ENCODE measurements at places on chromosomes 13 and 19. TPM values are rescaled to one million over a fixed set of nuclear protein-coding genes. Genes with fewer than 3 reads are reported as not detected.

DNA sequence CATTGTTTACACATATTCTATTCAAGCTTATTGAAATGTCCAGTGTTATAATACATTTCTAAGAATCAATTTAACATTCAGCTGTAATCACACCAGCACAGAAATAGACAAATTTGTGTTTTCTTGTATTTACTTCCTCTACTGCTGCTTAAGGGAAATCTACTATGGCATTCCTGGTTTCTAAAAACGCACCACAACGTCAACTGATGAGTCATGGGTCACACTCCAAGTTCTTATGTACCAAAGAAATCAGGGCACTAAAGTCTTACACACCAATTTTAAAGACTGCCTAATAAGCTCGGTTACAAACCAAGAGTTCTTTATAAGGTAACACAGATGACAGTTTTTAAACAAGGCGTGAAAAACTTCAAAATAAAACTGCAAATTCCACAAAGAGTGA lies 13.2 kb downstream of the LNX2 start:
- H3K27me3 ChIP-seq, result no peaks in the 10 kb centered on the region
- H3K27ac ChIP-seq, result no peak overlapping the region
- no peaks in the 10 kb centered on the region for H3K36me3 ChIP-seq
- H3K4me1 ChIP-seq, result peaks cover 35% of the 10 kb centered on the region
- no peak for DNase-seq
- no peak overlapping the region for H3K4me3 ChIP-seq

DNA sequence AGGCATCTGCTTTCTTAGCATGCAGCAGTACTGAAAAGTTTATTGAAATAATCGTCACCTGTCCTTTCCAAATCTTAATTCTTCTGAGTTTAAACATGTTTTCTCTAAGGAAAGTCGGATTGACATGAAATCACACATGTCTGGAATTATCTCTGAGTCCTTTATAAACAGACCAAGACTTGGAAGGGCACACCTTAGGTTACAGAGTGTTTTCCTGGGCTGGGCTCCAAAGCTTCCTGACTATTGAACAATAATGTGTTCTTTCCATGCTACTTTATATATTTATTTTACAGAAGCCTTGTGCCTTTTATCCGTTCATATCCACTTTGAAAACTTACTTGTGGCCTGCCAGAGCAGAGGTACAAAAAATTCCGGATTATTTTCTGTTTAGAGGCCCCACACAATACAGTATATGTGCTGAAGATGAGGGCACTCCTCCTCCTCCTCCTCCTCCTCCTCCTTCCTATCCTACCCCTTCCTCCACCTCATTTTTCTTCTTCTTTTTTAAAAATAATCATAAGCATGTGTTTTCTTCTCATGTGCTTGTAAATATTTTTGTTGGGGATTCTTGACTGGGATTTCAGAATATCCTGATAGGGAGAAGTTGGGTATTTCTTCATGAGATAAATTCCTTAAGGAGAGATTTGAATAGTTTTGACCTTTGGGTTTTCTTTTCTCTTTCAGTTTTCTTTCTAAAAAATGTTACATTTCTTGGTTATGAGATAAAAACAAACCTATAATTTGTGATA lies 52.3 kb downstream of the LRCH1 start:
- DNase-seq, result no peak
- peaks cover 23% of the 10 kb centered on the region for H3K4me1 ChIP-seq
- no peak overlapping the region for H3K4me3 ChIP-seq
- H3K27me3 ChIP-seq, result no peaks in the 10 kb centered on the region

- DNase-seq, result no peak
- H3K36me3 ChIP-seq, result no peaks in the 10 kb centered on the region
- no peaks in the 10 kb centered on the region for H3K27me3 ChIP-seq
- H3K27ac ChIP-seq, result no peak overlapping the region
- H3K4me1 ChIP-seq, result no peaks in the 10 kb centered on the region
These were observed 33.5 kb upstream of the TM9SF2 start for GRCh38 chr13:99467764-99468163.

DNA sequence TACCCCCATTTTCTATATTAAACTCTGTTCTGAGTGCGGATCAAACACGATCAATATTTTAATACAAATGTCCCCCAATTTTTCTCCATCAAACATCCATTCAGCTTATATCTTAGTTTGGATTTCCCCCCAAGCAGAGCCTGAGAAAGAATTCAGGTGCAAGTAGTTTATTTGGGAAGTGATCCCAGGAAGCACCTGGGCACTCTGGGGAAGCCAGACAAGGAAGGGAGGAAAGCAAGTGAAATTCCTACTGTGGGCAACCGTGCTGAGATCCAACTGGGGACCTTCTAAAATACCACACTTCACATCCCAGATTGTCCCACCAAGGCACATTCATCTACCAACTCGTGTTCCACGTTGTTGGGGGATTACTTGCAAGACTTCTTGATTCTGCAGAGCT lies 323.4 kb upstream of the NBEA start:
- no peak overlapping the region for H3K27ac ChIP-seq
- H3K27me3 ChIP-seq, result no peaks in the 10 kb centered on the region
- no peak for DNase-seq
- H3K36me3 ChIP-seq, result no peaks in the 10 kb centered on the region
- H3K4me1 ChIP-seq, result peaks cover 5% of the 10 kb centered on the region

KLF16 gene
- 4.3 TPM for total RNA-seq

DNA sequence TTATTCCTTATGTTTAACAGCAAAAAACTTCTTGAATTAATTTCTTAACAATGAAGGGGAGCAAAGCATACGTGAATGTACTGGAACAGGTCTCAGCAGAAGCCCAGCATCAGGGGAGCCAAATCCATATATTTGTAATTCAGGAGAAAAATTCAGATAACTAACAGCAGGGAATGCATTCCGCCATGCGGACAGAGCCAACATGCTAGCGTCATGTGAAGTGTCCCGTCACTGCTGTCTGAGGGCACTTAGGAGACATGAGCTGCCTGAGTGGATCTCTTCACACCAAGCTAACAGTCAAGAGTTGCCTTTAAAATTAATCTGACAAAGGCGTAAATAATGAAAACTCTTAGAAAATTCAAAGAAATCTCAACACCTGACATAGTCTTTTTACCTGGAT lies 6.4 kb downstream of the AMER2 start:
- no peak for DNase-seq
- H3K36me3 ChIP-seq, result no peaks in the 10 kb centered on the region
- no peak overlapping the region for H3K27ac ChIP-seq
- H3K27me3 ChIP-seq, result peaks cover 2% of the 10 kb centered on the region
- no peaks in the 10 kb centered on the region for H3K4me1 ChIP-seq

Data from pancreas (tissue), 10 donors.